ENCODE measurements at places on chromosomes 1 and 21. TPM values are rescaled to one million over a fixed set of nuclear protein-coding genes. Genes with fewer than 3 reads are reported as not detected.
A peak's percentile ranks its signal among the peaks of the same experiment; 100 is the strongest.

- no peak for DNase-seq
Measured at GRCh38 chr1:56002231-56002630, 577.1 kb downstream of the PLPP3 start.

GRCh38 chr21:42063571-42064521, 7.3 kb upstream of the UMODL1 start:
- peak; percentile 78 for DNase-seq

The HSD3B2 gene
- total RNA-seq, result not detected

GRCh38 chr1:229563241-229563640, 4.7 kb upstream of the ABCB10 start:
- DNase-seq, result no peak

- no peak for DNase-seq
Measured at GRCh38 chr1:8627728-8628127, 189.7 kb downstream of the RERE start.

The ITLN1 gene
- total RNA-seq, result not detected

DNA sequence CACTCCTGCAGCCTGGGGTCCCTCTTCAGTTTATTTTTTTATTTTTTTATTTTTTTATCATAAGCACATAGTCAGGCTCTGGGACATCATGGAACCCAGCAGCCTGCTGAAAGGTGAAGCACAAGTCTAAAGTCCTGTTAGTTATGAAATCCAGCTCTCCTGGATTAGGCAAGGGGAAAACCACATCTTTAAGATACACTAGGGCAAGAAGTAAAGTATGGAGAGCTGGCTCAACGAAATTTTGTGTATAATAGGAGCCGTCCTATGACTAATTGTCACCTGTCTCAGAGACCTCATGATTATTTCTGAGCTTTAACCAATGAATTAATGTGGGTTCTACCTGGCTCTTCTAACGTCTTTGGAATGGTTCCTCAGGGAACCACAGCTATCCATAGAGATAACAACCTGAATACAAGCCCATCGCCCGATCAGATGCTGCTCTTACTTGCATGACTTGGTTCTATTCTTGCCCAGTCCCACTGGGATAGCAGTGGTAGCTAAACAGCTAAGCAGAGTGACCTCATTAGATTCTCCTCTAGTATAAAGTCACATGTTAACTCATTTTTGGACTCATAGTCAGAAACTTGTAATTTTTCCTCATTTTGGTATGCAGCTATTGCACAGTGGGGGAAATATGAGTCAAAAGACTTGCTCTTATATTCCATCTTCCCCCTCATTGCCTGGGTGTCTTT, 122.7 kb downstream of the LMO4 start:
- no peak for DNase-seq

DNA sequence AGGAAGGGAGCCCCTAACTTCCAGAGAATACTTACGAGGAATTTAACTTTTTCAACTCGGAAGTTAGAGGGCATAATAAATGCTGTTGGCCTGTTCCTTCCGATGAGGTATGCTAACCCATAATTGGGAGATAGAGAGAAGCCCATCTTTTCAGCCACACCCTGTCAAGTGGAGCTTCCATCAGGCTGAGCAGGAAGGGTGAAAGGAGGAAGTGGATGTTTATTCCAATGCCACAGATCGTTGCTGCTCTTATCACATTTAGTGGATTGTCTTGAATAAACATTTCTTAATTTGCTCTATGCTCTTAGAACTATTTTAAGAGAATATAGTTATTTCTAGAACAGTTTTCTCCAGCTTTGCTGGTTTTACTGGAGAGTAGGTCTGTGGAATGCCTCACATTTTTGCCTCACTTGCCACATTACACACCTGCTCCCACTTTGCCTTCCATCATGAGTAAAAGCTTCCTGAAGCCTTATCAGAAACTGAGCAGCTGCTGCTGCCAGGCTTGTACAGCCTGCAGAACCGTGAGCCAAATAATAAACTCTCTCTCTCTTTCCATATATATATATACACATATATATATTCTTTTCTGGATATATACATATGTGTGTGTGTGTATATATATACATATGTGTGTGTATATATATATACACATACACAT, 60.0 kb upstream of the RGS21 start:
- no peak for DNase-seq

GRCh38 chr1:13699936-13700520, at the start of gene PRDM2:
Gene PRDM2, plus strand, starts transcription at chr1:13700188. Its CDS starts 15,418 bp downstream, at chr1:13715606.
- peak; percentile 83 for DNase-seq

GRCh38 chr1:156320560-156320959, 17.5 kb downstream of the CCT3 start:
- DNase-seq, result no peak

The PODN gene
- total RNA-seq, result 8.8 TPM

DNA sequence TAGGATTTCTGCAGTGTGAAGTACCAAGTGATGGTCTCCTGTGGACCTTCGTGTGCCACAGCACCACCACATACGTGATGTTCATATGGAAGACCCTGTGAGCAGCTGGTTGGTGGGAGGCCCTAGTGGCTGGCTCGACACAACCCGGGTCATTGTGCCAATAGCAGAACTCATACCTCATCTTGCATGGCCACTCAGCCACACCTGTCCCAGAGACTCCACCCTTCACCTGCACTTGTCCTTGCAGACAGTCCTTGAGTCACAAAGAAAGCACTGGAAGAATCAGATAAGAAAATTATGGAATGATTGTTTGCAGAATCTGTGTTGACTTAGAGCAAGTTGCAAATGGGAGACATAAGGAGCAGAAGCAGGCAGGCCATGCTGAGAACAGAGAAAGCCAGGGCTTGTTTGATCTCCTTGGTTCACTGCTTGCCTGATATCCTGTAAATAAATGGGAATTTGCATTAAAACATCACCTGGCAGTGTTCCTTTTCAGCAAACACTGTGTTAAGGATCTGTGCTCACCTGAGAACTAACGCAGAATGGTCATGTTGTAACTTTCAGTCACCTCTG, 307.7 kb downstream of the SIPA1L2 start:
- DNase-seq, result no peak

DNA sequence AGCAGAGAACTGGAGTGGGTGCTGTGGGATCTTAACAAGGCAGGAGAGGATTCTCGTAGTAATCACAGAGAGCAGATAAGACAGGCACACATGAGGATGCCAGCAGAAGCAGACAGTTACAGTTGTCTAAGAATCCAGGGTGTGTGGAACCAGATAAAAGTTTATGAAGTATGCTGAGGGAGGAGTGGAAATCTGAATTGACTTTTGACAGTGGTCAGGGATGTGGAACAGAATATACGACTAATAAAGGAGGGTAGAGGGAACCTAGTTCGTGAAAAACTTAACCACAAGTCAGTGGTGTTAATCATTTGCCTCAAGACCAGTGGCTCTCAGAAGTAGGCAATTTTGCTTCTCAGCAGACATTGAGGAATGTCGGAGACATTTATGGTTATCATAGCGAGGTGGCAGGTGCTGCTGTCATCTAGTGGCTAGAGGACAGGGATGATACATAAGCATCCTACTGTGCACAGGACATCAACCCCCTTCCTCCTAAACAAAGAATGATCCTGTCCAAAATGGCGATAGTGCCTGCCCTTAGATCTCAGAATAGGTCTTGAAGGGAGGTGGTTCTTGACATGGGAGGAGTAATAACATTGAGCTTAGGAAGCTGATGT, 3.0 kb downstream of the LRRC8D start:
- DNase-seq, result no peak

- no peak for DNase-seq
Measured at GRCh38 chr1:93827633-93828366, 51.2 kb downstream of the DNTTIP2 start.

- DNase-seq, result no peak
Measured at GRCh38 chr21:36032647-36033406, 27.5 kb downstream of the SETD4 start.

The CBS gene
- total RNA-seq, result not detected

DNA sequence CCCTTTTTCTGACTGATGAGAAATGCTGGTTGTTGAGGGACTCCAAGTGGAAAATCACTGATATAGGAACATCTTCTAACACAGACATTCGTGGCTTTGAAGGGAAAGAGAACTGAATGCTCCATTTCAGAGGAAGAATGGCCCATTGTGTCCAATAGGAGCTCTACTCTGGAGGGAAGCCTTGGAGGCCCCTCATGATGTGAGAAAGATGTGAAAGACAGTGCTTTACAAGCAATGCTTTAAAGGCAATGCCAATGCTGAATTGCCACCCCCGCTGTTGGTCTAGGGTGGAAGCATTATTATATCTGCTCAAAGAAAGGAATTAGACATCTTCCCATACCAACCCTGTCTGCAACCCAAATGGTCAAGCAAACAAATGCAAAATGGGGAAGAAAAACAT, 13.7 kb downstream of the NMNAT2 start:
- DNase-seq, result no peak

DNA sequence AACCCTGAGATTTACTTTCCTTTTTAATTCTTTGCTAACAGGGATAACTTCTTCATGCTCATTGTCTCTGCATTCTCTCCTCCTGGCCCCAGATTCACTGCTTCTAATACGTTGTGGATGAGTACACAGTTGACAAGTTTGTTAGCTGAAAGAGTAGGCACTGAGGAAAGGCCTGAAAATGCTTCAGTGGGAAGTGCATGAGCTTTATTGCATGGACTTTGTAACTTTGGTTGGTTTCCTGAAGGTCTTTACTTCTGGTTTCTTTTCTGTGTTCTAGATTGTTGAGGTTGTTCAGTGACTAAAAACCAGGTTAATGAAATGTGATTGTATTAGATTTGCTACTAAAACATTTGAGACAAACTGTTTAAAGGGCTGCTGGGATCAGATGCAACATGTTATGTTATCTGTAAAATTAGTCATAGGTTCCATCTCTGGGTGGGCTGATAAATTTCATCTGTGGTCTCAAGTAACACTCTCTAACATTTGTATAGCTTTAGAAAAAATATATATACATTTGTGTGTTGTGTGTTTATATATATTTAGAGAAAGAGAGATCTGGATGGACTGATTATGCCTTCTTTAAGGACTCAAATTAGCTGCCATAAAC, 19.1 kb downstream of the LRIG2 start:
- no peak for DNase-seq

DNA sequence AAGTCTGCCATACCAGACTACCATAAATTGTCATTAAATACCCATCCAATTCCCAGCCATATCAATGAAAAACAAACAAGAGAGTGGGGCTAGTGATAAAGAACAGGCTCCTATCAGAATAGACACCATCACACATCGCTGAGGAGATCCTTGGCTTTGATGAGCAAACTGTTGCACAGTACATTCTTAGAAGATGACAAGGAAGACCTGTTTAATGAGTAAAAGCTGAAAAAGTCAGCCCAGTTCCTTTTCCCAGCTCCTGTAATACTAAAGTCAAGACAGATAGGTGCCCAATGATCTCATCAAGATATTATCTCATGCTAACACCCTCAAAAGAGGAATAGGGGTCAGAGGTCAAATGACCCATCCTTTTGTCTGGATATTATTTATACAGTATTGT, 164.5 kb upstream of the COA6 start:
- DNase-seq, result no peak

The C1orf115 gene
- total RNA-seq, result 0.33 TPM

DNA sequence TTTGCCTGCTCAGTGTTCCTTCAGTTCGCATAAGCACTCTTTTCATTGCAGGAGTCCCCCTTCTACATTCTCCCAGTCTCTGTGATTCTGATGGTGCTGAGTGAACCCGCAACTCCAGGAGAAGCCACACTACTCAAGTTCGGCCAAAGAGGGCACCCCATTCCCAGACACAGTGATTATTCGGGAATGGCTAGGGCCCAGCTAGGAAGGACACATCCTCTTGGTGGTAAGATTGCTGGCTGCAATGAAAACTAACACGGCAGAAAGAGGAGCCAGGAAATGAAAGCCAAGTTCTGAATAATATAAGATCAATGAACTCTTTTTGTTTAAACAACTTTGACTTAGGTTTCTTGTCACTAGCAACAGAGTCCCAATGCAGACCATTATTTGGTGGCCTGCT, 14.9 kb downstream of the CREG1 start:
- no peak for DNase-seq

DNA sequence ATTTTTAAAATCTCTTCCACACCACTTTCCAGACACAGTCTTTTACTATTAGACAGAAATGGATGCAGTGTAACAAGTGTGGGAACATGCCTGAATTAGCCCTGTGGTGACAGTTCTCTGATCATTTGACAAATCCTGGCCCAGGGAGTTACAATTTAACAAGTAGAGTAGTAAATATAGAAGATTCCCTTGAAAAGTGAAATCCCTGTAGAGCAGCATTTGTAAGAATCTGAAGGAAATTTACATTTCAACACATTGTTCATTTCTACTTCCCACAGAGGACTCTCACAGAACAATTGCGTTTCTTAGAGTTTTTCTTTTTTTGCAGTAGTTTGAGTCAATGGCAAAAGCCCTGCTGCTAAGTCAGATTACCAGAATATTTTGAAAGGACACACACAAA, 458.3 kb upstream of the BRINP3 start:
- DNase-seq, result no peak

DNA sequence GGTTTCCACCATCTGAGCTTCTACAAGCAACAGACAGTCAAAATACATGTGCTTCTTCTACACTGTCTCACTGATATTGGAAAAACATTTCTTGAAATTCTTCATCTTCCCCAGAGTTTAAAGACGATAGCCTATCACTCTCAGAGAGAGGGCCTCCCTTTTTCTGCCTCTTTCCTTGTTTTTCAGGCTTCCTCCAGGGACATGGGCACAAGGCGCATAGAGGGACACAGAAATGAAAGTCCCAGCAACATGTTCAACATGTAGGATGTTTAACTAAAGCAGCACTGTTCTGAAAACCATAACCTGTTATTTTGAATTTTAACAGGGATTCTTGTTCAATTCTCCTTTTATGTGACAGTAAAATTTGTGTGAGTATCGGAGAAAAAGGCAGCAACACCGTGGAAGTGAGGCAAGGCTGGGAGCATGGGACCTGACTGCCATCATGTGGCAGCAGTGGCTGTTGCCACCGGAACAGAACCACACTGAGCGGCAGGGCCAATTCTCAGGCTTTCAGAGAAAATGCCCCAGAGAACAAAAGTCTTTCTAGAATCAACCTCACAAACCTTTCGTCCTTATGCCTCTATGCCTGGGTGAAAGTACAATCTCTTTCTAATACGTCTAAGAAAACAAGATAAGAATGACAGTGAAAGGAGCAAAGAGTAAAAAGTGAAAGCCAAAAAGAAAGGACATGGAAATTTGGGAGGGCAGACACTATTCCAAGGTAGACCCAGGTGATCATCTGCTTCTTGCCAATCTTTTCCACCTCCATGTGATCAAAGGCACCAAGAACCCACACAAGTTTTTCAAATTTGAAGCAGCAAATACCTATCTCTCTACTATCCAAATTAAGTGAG, 54.5 kb downstream of the PCNX2 start:
- no peak for DNase-seq

The RAB25 gene
- not detected for total RNA-seq

Measured in natural killer cell (primary cell).